ENCODE measurements at places on chromosomes 1 and 21.

- peak; percentile 16 for DNase-seq
These were observed 86.2 kb downstream of the RIPK4 start for GRCh38 chr21:41680444-41681347.

DNA sequence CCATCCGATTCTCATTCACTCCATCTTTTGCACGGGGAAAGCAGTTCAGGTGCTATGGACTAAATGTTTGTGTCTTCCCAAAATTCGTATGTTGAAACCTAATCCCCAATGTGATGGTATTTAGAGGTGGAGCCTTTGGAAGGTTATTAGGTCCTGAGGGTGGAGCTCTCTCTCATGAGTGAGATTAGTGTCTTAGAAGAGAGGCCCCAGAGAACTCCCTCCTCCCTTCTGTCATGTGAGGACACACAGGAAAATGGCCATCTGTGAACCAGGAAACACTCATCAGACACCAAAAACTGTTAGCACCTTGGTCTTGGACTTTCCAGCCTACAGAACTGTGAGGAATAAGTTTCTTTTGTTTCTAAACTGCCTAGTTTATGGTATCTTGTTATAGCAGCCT, 15.8 kb upstream of the CCDC190 start:
- no peak for DNase-seq

- DNase-seq = no peak
These were observed 68.4 kb downstream of the LUZP1 start for GRCh38 chr1:23100074-23100748.

DNA sequence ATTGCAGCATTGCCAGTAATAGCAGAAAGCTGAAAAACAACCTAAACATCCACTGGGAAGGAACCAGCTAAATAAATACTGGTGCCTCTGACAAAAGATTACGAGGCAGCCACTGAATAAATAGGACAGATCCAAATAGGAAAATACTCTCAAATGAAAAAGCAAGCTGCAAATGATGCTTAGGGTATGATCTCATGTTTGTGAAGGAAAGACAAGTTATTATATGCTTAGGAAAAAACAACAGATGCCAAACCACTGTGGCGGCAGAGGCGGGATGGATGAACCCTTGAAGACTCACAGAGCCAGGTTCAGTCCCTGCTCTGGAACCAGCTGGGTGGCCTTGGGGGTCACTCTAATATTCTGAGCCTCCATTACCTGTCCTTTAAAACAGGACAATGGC, 41.6 kb downstream of the MATN1 start:
- peak; percentile 6 for DNase-seq

DNA sequence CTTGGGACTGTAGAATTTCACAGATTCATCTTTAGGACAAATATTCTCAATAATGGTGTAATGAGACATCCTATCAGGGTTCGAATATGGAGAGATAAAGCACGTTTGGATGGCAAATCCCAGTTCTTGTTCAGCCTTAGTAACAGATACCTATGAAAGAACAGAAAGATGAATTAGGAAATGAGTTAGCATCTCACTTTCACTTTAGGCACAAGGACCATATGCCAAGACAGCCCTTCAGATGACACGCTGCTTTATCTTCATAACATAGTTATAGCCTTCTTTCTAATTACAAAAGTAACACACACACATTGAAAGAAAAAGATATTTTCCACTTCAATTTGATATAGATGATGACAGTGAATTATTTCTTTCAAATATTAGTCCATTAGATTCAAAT, 173.6 kb downstream of the TGFBR3 start:
- DNase-seq = no peak

DNA sequence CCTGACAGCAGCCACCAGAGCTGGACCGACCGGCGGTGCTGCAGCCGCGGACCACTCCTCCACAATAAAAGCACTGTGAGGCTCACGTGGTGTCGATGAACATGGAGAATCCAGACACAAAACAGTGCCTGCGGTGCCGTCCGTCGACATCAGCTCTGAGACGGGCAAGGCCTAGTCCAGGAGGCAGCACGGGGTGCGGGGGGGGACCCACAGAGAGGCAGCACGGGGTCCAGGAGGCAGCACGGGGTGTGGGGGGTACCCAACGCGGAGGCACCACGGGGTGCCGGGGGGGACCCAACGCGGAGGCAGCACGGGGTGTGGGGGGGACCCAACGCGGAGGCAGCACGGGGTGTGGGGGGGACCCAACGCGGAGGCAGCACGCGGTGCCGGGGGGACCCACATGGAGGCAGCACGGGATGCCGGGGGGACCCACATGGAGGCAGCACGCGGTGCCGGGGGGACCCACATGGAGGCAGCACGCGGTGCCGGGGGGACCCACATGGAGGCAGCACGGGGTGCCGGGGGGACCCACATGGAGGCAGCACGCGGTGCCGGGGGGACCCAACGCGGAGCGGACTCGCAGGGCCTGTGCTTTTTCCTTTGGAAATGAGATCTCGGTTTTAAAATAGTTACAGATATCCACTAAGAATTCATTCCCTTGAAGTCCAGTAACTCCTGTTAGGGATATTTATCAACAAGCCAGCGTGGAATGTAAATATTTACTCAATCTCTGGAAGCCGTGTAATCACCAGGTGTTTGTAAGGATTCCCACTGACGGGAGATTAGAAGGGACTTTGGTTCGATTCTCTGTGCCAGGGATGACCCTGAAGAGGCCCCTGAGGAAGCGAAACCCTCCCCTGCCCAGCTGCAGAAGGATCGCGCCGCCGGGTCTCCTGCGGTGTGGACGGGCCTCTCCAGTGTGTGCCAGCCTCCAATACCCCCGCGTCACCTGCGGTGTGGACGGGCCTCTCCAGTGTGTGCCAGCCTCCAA, 52.1 kb downstream of the COL6A1 start:
- DNase-seq = no peak
